ENCODE measurements at places on chromosomes 16 and 17.

DNA sequence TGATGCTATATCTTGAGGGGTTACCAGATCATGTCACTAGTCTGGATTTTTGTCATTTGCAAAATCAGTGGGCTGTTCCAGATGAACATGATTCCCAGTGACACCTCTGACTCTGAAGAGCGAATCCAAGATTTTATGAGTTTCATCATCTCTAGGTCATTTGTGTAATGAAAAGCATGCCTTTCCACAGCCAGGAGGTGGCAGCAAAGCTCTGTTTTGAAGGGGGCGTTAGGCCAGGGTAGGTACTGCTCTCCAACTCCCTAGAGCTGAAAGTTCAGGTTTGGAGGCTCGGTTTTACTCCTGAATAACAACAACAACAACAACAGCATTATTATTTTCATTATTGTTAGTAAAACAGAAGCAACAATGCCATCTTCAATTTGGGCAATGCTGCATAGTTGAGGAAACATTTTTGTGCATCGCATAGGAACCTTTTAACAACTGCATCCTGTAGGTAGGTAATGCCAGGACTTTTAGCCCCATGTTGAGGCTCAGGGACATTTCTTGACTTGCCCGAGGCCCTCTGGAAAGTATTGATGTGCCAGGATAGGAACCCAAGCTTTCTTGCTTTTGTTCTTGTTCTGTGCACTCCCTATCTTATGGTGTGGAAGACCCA is 77.0 kb downstream of the MYH13 start:
- DNase-seq: no peak

GRCh38 chr16:79318143-79318899 is 282.2 kb downstream of the MAF start:
- DNase-seq: no peak

DNA sequence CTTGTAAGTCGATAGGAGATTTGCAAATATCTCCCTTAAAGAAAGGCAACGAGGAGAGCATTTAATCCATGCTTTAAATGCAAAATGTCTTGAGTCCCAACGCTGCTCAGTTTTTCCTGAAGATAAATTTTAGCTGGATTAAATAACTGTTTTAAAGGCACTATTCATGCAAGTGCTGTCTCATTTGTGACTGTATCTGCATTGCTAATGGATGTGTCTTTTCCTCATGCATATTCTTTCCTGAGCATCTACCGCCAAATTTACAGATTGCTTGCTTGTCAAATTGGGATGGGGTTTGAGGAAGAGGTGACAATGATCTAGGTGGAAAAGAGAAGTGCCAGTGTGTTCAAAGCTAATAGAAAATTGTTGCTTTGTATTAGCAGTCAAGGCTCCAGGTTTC is 106.9 kb downstream of the RBFOX1 start:
- DNase-seq: no peak

DNA sequence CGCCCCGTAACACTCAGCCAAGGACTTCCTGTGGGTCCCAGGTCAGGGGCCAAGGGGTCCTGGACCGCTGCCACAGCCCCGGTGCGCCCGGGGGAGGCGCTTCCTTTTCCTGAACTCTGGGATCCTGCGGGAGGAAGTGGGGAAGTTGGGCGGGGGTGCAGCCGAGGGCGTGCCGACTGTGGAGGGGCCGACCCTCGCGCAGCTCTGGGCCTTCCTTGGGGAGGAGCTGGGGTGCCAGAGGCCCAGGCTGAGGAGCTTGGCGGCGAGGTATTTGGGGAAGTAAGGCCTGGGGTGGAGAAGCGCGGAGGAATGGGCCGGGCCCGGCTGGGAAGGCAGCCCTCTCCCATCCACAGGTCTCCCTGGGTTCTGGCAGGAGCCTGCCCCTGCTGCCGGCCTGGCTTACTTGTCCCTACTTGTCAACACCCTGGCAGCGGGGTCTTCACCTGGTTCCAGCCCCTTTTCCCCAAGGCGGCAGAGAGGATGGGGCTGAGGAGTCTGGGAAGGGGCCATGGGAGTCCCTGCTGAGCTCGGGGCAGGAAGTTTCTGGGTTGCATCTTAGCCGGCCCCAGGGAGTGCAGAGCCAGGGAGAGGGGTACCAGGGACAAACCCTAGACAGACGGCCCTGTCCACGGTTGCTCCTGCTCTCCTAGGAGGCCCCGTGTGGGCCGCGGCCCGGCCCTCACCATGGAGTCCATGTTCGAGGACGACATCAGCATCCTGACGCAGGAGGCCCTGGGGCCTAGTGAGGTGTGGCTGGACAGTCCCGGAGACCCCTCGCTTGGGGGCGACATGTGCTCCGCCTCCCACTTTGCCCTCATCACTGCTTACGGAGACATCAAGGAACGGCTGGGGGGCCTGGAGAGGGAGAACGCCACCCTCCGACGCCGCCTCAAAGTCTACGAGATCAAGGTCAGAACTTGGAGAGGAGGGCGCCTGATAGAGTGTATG is 1.7 kb downstream of the TBKBP1 start:
- DNase-seq: no peak

- no peak for DNase-seq
Observed at GRCh38 chr16:30996324-30996984, 11.4 kb downstream of the HSD3B7 start.

DNA sequence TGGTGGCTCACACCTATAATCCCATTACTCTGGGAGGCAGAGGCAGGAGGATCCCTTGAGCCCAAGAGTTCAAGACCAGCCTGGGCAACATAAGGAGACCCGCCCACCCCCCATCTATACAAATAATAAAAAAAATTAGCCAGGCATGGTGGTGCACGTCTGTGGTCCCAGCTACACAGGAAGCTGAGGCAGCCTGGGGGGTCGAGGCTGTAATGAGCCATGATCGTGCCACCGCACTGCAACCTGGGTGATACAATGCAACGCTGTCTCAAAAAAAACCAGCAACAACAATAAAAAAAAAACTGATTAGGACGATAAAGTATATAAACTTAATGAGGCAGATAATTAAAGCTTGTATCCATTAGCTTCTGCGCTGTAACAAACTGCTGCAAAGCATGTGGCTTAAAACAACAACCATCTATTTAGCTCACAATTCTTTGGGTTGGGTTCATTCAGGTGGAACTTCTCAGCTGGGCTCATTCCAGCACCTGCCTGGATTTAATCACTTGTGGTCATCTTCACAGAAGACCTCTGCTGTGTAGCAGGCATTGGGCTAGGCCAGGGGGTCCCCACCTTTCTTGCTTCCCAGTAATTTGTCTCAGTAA is 45.8 kb downstream of the LCMT1 start:
- no peak for DNase-seq

GRCh38 chr17:73748508-73748907 is 104.3 kb upstream of the SDK2 start:
- DNase-seq: no peak
